ENCODE measurements at places on chromosomes 4 and X.
A peak's percentile ranks its signal among the peaks of the same experiment; 100 is the strongest.

GRCh38 chr4:153067376-153067775, 131.3 kb downstream of the FHDC1 start:
- no peak for DNase-seq

DNA sequence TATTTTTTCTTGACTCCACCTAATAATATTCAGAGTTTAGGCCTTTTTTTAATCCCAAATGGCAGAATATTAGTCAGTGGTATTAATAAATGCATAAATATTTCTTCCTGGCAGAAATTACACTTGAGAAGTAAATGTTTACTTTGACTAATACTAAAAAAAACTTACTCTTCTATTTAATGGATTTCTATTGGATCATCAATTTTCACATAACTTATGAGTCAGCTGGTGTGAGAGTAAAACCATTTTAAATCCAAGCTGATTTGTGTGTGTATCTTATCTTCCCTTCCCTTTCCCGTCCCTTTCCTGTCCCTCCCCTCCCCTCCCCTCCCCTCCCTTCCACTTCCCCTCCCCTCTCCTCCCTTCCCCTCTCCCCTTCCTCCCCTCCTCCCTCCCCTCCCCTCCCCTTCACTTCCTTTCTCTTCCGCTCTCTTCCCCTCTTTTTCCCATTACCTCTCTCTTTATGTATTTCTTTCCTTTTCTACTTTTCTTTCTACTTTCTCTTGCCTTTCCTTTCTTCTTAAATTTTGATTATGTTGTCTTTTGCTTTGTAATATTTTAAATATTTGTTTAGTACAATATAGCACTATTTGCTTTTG, 630.1 kb upstream of the EPHA5 start:
- DNase-seq = no peak

DNA sequence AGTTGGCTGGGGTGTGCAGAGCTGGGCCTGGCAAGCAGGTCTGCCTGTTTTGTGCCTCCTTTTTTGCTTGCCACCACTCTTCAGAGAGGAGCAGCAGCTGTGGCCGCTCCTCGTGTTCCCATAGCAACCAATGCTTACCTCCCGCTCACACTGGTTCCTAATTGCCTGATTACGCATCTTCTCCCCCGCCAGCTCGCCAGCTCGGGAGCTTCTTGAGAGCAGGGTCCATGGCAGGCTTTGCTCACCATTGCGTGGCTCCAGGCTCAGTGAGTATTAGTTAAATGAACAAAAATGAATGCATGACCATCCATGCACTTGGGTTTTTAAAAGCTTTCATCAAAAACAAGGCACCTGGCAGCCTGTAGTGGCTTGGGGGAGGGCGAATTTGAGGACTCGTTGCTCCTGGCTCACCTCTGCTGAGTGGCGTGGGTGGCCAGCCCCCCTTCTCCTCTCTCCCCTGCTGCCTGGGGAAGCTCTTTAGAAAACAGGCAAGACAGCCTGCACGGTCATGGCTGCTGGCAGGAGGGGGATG, 14.2 kb upstream of the PJA1 start:
- no peak for DNase-seq

DNA sequence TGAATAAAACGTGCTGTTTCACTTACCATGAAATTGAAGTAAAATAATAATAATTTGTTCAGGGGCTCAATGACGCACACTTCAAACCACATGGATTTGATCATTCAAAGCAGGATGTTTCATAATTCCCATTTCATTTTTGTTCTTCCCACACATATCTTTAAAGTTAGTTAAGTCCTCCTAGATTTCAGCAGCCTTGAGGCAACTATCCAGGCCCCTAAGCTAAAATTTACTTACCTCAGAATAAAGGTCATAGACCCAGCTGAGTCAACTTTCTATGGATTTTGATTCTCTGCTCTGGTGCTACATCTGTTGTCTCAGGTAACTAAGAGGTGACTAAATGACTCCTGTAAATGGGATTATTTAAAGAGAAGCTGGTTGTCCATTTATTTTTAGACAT, 25.0 kb downstream of the GPR174 start:
- DNase-seq = no peak

DNA sequence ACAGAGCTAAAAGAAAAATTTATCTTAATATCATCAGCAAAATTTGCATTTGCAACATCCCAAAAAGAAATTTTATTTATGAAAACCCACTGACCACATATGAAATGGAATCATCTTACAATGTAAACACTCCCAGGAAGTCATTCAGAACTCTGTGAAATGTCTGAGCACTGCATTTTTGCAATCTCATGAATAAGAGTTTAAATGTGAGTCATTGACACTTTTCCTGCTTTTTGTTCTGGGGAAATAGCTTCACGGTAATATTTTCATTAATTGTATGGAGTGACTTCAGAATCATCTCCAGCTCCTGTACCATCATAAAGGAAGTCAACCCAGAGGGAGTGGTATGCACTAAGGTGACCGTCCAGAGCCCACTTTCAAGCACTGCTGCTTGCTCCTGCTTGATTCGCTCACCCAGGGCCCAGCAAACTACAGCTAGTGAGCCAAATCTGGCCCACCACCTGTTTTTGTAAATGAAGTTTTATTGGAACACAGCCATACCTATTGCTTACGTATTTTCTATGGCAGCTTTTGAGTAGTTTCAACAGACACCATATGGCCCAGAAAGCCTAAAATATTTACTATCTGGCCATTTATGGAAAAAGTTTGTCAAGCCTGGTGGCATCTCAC, 17.2 kb downstream of the EDNRA start:
- DNase-seq = no peak

DNA sequence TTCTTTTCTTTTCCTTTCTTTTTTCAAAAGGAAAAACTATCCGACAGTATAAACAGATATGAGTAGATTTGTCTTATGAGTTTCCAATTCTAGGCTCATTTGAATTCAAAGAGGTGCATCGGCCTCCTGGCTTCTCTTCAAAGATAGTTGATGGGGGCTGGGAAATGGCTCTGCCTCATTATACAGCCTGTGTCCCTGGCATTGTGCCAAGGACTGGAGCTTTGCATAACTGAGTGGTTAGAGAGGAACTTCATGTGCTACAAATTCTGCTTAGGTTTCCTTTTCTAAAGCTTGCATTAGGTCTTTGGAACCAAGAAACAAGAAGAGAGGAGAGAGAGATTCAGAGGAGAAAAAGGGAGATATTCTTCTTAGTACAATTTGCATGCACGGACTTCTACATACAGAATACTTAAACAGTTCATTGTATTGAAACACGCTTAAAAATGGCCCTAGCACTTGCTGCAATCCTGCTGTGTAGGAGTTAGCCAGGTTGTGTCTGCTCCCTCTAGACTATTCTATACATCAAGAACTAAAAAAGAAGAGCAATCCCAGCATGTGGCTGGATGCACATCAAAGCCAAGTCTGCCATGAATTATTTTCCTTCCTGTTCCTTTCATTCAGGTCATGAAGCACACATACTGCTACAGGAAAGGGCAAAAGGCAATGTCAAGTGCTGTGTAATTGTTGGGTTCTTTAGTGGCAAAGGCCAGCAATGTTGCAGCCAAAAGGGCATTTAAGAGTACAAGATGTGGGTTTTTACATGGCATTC, 70.9 kb downstream of the INTS12 start:
- no peak for DNase-seq

- DNase-seq = no peak
These were observed 66.5 kb upstream of the PAGE1 start for GRCh38 chrX:49762175-49762720.

DNA sequence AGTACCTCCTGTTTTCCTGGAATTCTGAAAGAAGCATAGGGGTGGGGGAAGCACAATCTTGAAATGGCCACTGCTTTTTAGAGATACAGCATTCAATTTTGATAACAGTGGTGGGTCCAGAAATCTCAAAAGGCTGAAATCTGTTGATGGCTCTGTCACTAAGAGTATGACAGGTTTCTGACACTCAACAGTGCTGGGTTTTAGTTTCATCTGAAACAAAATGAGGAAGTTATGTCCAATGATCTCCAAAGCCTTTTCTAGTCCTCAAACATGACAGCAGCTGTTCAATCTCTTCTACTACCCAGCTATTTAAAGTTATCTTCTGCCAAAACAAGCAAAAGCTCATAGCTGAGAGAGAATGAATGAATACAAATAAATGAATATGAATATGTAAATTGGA, 110.5 kb downstream of the IL1RAPL1 start:
- DNase-seq = no peak

DNA sequence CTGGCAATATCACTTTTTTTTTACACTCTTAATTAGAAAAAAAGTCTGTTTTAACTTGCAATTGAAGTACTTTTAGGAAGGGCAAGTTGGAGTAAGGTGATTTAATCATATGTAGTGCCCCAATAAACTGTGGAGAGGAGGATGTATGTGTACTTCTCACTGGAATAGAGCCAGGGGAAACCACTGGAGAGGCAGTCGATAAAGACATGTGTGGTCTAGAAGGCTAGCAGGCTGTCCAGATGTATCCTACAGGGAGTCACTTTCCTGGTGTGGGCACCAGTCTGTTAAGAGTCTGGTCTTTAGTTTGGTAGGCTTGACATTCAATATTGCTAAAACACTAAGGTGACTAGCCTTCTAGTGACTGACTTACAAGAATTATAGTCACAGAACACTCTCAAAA, 9.6 kb upstream of the SGMS2 start:
- DNase-seq = no peak

GRCh38 chrX:86917959-86918358, 599.6 kb upstream of the KLHL4 start:
- DNase-seq = no peak

DNA sequence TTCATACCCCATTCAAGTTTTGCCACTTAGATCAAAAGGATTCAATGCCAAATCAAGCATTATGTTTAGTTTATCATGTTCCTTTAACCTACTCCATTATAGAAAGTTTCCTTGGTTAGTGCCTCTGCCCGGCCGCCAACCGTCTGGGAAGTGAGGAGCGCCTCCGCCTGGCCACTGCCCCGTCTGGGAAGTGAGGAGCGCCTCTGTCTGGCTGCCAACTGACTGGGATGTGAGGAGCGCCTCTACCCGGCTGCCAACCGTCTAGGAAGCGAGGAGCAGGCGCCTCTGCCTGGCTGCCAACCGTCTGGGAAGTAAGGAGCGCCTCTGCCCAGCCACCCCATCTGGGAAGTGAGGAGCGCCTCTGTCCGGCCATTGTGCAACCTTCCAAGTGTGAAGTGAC, 36.3 kb upstream of the PDGFRA start:
- no peak for DNase-seq

DNA sequence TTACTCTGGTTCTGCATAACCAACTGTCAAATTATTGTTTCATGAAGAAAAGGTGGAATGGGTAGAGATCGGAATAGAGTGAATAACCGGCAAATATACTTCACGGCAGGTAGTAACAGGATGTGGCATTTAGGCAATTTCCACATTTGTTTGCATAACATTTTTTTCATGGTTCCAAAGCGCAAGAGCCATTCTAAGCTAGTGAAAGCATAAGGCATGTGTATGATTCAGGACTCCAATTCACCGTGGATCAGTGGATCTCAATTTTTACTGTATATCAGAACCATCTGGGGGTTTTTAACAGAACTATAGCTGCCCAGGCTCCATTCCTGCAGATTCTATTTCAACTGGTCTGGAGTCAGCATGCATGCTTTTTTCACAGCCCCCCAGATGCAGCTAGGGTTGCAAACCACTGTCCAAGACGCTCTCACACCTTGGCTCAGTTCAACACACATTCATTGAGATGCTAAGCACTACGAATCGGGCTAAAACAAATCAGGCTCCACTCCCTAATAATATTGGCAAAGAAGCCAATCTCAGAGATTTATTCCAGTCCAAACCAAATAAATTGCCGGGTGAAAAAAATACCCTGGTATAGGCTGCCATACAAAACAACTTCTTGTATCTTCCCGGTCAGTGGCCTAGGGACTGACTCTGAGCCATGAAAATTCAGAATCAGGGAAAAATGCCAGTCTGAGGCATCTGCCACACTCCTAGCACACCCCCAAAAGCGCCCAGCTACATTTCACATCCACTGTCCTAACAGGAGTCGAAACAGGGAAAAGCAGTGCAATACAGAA, 30.0 kb downstream of the AFAP1 start:
- no peak for DNase-seq

- no peak for DNase-seq
These were observed 436.3 kb downstream of the KLHL13 start for GRCh38 chrX:117680286-117680685.

DNA sequence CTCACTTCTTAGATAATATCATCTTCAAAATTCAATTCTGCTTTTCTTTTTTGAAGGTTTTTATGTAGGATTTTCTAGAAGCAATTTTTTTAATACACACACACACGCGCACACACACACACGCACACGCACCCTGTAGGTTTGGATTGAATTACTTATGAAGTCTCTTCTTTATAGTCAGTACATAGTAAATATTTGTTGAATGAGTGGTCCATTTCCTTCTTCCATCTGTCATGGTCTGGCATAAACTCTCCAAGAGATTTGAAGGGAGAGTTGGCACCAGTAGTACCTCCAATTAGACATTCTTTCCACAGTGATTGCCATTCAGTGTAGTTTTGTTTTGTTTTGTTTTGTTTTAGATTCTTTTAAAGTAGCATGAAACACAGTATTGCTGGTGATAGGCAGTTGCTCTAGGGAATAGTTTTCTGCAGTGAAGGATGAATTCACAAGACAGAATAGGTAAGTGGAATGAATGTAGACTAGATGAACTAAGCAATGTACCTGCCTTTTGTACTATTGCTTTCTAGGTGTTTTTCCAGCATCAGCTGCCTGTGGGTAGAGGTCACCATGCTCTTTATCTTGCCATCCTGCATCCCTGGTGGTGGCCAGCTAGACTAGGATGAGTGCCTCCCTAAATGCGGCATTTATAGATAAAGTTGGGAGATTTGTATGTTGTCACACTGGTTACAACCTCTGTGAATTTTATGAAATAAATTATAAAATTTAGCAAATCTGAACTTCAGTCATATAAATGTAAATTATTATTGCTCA, 20.5 kb downstream of the PDLIM5 start:
- DNase-seq = no peak

- no peak for DNase-seq
These were observed 575.3 kb downstream of the TRIML1 start for GRCh38 chr4:188714501-188714900.

DNA sequence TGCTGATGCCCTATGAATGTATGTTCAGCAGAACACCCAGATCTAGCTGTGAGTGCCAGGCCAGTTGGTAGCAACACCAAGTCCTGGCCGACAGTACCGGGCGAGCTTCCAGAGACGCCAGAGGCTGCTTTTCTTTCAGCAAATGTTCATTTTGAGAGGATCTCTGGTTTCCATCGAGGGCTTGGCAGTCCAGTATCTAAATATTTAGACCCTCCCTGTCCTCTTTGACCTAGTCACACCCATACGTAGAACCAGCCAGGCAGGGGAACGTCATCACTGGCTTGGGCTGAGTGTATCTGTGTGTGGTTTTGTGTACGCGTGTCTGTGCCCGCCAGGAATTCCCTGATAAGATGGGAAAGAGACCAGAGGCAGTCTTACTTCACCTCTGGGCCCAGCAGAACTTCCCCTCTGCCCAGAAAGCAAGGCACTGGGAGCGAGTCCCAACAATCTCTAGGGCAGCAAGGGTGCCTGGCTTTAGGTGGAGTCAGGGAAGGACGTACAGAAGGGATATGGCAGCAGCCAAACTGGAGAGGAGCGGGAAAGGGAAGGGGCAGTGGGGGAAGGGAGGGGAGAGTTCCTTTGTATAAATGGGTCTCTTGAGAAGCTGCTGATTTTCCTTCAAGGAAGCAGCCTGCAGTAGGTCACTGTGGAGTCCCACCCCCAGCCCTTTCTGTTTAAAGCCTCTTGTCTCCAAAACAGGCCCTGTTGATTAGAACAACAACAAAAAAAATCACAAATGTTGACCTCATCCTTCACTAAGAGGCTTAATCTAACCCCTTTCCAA, 15.0 kb upstream of the ELF4 start:
- DNase-seq = no peak

- DNase-seq = no peak
These were observed 83.4 kb upstream of the KLHL13 start for GRCh38 chrX:118199997-118200396.

GRCh38 chrX:46758163-46758955, 559 bp downstream of the SLC9A7 start:
- DNase-seq = peak; percentile 41

All from activated T-cell treated with anti-CD3 and anti-CD28 coated beads, Interleukin-2, amount 50 U/mL, for 48 hours (primary cell).